GM12878 (cell line): ENCODE measurements at places on chromosomes 7 and 10.

DNA sequence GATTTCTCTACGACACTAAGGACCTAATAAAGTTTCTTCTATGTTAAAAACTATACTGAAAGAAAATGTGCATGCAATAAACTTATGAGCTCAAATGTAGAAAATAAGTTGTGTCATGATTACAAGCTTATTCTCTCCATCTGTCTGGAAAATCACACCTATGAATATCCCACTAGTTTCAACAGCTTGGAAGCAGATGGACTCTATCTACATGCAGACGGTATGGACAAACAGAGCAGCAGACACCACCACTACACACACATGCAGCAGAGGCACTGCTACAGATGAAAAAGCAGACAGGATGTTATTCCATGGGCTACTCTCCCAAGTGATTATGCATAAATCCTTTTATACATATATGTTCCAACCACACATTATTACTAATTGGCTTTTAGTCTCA is 123.4 kb upstream of the TARP start:
- DNase-seq = no peak

GRCh38 chr7:112138325-112138852 is 67.8 kb downstream of the DOCK4 start:
- DNase-seq = no peak

GRCh38 chr7:49718760-49719159 is 54.7 kb upstream of the VWC2 start:
- DNase-seq = no peak

GRCh38 chr7:38881947-38882684 is 26.9 kb downstream of the VPS41 start:
- no peak for DNase-seq

GRCh38 chr7:84105586-84105985 is 89.0 kb downstream of the SEMA3A start:
- DNase-seq = no peak

- DNase-seq = no peak
These were observed 24.8 kb upstream of the PFKP start for GRCh38 chr10:3042589-3042988.

DNA sequence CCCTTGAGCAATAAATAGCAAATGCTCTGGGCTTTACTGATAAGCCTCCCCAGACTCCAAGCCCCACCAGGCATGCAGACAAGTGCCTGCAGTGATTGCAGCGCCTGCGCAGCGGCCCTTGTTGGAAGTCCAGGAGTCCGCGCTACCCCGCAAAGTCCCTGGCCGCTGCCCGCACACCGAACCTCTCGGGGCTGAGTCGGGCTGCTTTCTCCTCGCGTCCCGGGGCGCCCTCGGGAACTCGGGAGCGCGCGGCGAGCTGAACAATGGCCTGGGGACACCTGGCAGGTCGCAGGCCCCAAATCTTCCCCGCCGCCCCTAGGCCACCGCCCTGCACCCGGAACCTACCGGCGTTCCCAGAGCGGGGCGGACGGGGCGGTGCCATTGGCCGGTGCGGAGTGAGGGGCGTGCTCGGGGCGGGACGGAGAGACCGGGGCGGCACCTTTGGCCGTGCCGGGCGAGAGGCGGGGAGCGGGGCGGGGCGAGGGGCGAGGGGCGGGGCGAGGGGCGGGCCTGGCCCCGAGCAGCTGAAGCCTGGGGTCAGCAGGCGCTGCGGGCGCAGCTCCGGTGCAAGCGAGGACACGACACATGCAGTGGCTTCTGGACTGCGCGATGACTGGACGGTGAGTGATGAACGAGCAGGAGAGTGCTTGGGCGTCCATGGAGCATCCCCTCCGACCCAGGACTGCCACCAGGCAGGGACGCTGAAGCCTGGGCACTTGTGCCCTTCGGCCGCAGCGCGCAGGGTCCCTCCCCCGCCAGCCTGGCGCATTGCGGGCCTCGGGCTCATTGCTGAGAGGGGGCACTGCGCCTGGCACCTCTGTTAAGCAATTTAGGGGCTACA is at the start of gene RASSF4:
RASSF4 (plus strand) TSS at position 556 of the 841 bp plus-strand sequence. CDS start 10,401 bp downstream, outside the sequence.
- DNase-seq = no peak

- no peak for DNase-seq
These were observed 39.0 kb upstream of the ADRA2A start for GRCh38 chr10:111037858-111038257.

- DNase-seq = no peak
These were observed 149.0 kb downstream of the NRCAM start for GRCh38 chr7:108307194-108307593.

DNA sequence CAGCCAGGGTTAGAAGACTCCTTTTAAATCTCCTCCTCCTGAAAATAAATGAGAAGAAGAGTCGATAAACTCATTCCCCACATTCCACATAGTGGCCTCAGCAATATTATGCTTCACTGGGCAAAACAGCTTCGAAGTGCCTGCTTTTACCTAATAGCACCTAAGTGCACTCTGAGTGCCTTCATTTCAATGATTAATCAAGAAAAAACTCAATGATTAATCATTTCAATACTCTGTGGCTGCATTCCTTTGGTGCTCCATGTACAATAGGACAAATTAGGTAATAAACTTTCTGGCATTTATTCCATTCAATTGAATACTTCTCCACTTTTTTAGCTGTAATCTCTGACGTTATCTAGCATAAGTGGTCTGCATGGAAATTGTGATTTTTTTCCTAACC is 174.6 kb downstream of the CCDC71L start:
- DNase-seq = no peak

DNA sequence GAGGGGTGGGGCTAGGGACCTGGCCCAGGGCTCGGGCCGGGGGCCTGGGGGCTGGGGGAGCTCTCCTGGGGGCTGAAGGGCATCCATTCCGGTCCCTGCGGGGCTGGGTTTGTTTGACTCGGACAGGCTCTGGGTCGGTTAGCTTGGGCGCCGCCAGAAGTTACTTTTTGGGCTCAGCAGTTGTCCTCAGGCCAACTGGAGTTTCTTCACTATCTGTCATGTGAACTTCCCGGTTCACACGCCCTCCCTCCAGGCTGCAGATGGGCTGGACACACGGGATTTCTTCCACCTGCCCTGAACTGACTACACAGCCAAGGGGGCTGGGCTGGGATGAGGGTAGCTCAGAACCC is 3.8 kb downstream of the SLC4A2 start:
- DNase-seq = no peak

DNA sequence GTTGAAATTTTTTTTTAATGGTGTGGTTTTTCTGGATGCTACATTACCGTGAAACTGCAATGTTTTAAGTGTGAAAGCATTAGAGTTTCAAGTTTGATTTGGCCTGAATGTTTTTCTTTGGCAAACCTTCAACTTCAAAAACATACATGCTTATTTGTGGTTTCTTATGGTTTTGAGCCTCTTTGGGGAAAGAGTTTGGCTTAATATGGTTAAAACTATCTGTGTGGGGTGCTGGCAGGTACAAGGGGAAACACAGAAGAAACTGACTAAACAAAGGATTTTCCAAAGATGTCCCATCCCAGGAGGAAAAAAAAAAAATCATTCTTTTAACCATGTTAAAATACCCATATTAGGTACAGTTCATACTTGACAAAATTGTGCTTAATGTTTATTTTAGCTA is 121.1 kb downstream of the HGF start:
- DNase-seq = no peak

- no peak for DNase-seq
These were observed 71.0 kb downstream of the SEPTIN7 start for GRCh38 chr7:35871856-35872255.

DNA sequence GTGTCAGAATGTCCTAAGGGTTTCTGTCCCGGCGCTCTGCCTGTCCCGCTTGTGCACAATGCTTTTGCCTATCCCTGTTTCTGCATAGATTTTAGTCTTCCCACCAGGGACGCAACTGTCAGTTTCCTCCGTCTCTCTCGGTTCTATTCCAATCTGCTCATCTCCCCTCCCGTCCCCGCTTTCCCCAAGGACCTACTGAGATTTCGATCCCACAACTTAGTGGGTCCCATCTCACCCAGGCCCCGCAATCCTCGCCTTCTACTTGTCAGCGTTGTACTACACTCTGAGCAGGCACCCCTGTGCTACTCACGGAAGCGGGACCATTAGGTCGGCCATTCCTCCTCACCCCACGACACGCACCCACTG is 519 bp upstream of the ZNF655 start:
- DNase-seq = no peak

DNA sequence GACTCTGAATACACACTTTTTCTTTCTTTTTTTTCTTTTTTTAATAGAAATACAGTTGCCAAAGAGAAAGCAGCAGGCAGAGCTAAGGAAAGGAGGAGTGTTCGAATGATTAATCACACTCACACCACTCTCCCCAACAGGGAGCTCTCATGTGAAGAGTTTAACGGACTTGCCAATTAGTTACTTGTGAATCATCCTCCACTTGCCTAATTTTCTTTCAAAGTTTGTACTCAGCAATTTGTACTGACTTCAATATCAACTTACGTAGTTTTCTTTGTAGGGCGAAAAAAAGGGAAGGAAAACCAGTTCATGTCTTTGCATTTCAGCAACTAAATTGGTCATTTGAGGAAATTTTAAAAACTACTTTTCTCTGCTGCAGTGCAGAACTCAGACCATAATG is 109.2 kb downstream of the PIP4K2A start:
- DNase-seq = peak; percentile 82

DNA sequence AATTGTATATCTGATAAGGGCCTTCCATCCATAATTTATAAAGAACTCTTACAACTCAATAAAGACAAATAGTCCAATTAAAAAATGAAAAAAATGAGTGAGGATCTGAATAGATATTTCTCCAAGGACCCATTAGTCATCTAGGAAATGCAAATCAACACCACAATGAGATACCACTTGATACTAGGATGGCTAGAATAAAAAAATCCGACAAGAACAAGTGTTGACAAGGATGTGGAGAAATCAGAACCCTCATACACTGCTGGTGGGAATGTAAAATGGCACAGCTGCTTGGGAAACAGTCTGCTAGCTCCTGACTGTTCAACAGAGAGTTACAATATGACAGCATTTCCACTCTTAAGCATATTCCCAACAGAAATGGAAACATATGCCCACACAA is 24.6 kb downstream of the ALOX5 start:
- DNase-seq = no peak

GRCh38 chr10:1401071-1401965 is 336.0 kb downstream of the ADARB2 start:
- no peak for DNase-seq

- DNase-seq = no peak
These were observed 139.2 kb upstream of the PRR15 start for GRCh38 chr7:29424295-29424983.

- no peak for DNase-seq
These were observed 89.2 kb downstream of the ADCY1 start for GRCh38 chr7:45663167-45663921.

DNA sequence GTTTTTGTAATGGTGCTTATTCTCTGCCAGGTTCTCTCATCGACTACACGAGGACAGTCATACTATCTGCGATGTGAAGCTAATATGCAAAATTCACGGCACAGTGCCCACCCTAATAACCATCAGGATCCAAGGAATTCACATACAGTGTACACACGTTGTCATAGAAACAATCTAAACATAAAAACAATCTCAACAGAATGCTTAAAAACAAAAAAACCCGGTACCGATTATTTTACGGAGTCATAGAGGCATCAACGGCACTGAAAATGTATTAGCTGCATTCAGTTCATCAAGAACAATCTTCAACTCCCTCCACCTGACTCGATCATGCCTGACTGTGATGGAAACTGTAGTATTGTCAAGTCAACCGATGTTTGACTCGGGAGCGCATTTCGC is 628 bp downstream of the MRPS33 start:
- DNase-seq = no peak

- no peak for DNase-seq
These were observed 46.9 kb downstream of the KMT2E start for GRCh38 chr7:105060923-105061322.

DNA sequence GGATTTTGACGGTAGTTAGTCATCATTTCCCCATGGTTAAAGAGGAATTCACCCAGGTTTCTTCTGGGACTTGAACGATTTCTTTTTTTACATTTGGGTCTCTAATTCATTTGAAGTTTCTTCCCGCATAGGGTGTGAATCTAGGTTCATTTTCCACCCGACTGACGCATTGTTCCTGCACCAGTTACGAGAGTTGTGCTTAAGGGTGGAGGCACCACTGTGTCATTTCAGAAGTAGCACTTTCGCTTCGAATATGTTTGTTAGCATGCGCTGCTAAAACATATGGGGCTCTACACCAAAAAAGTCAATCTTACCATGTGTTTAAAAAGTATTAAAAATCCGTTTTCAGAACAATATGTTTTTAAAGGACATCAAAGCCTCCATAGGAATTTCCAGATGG is 140.3 kb downstream of the VIPR2 start:
- no peak for DNase-seq

- no peak for DNase-seq
These were observed 179.5 kb downstream of the DNAH11 start for GRCh38 chr7:21722371-21722770.

DNA sequence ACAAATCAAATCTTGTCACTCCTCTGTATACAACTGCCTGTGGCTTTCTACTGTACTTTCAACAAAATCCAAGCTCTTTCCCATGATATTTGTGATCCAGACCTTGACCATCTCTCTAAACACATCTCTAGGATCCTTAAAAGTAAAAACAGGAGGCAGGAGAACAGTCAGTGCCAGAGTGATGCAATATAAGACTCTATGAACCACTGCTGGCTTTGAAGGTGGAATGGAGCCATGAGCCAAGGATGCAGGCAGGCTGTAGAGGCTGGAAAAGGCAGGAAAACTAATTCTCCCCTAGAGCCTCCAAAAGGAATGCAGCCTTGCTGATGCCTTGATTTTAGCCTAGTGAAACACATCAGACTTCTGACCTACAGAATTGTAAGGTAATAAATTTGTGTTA is 45.5 kb upstream of the LRRN3 start:
- no peak for DNase-seq

DNA sequence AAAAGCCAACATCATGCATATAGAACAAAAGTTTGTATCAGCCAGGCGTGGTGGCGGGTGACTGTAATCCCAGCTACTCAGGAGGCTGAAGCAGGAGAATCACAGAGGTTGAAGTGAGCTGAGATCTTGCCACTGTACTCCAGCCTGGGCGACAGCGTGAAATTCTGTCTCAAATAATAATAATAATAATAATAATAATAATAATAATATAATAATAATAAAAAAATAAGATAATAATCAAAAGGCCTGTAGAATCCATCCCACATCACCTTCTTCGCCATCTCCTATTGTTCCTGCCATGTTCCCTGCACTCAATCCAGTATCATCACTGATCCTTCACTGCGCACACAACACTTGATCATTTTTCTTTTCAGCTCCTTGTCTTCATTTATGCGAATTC is 619.3 kb upstream of the ADARB2 start:
- no peak for DNase-seq

DNA sequence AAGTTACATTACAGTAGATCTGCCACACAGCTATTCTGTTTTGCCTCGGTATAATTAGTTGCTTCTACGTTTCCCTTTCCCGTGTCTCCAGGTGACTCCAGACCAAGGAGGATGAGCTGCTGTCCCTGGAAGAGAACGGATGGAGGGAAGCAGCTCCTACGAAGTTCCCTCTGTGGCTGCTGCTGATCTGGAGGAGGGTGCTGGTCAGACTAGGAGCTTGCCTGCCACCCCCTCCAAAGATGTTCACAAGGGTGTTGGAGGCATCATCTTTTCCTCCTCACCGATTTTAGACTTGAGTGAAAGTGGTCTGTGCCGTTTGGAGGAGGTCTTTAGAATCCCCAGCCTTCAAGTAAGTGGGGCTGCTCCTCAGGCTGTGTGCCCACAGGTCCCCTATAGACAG is 1.4 kb downstream of the LRRC27 start:
- no peak for DNase-seq
